Mammary epithelial cell (primary cell): ENCODE measurements at places on chromosomes 2 and 18. TPM values are rescaled to one million over a fixed set of nuclear protein-coding genes. Genes with fewer than 3 reads are reported as not detected.

Gene PPP1R1C
- 1.7 and 1.9 TPM in 2 replicates for total RNA-seq

Gene FSHR
- total RNA-seq: not detected

Gene WNT10A
- 0.45 and 0.53 TPM in 2 replicates for total RNA-seq

Gene DYNAP
- total RNA-seq: not detected in 2 replicates

Gene SNED1
- 0.43 and 0.64 TPM in 2 replicates for total RNA-seq

Gene RGPD3
- 0.07 TPM in 1 of 2 replicates, not detected in the other for total RNA-seq

Gene NLRC4
- total RNA-seq: not detected

Gene SNRNP27
- 25.3 TPM for total RNA-seq

Gene SCYGR4
- not detected in 2 replicates for total RNA-seq

Gene ACMSD
- total RNA-seq: not detected in 2 replicates

Gene NEU4
- total RNA-seq: not detected in 2 replicates
